ENCODE measurements at places on chromosomes 3 and 15.

- DNase-seq, result no peak
Observed at GRCh38 chr3:48558493-48559134, 2.0 kb upstream of the PFKFB4 start.

- no peak for DNase-seq
Observed at GRCh38 chr15:88267720-88268119, 11.2 kb upstream of the NTRK3 start.

DNA sequence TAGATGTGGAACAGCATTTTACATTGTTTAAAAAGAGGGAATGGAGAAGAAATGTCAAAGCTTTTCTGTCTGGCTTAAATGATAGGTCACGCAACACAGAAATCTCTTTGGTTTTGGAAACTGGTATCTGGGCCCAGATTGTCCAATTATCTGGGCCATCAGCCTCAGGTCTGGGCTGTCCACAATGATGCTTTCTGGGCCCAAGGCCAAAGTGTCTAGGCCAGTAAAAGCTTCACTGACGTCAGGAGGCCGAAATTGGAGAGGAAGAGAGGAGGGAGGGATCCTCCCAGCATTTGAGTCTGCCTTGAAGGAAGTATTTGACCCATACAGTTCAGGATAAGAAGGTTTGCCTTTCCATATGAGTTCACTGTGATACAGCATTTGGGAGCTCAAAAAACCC lies 60.7 kb upstream of the ALDH1A3 start:
- DNase-seq, result no peak

DNA sequence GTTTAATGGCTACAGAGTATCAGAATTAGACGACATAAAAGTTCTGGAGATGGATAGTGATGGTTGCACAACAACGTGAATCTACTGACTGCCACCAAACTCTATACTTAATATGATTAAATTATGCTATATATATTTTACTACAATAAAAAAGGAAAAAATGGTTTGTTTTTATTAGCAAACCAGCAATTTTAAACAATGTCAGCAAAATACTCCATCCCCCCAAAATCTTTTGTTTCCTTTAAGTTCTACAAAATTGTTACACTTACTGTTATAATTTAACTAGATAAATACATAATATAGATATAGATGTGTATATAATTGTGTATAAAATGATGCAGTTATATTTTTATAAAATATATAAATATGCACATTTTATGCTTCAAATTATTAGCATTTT lies 710.8 kb upstream of the UBE2E2 start:
- no peak for DNase-seq

- DNase-seq, result no peak
Observed at GRCh38 chr3:171088964-171089754, 62.6 kb upstream of the SLC2A2 start.

GRCh38 chr3:182925330-182925943 lies 54.9 kb downstream of the DCUN1D1 start:
- DNase-seq, result no peak

GRCh38 chr3:183873914-183874313 lies 10.8 kb downstream of the PARL start:
- DNase-seq, result no peak

Data from stimulated activated CD4-positive, alpha-beta T cell treated with anti-CD3 and anti-CD28 coated beads, Interleukin-1b, Interleukin-23, amount 100 ng/mL, for 1 hour (primary cell).